ENCODE measurements at places on chromosomes 2 and 18. TPM values are rescaled to one million over a fixed set of nuclear protein-coding genes. Genes with fewer than 3 reads are reported as not detected.
A peak's percentile ranks its signal among the peaks of the same experiment; 100 is the strongest.

GPD2 gene
- 33.2 TPM for total RNA-seq

NEU4 gene
- 1.1 TPM for total RNA-seq

DPP10 gene
- not detected for total RNA-seq

HTR2B gene
- total RNA-seq: not detected

IMP4 gene
- 172 TPM for total RNA-seq

PROM2 gene
- 72.2 TPM for total RNA-seq

TMEM37 gene
- 2.1 TPM for total RNA-seq

GRCh38 chr2:105782123-105782522 is 37.4 kb downstream of the NCK2 start:
- peak; percentile 12 for DNase-seq

DNA sequence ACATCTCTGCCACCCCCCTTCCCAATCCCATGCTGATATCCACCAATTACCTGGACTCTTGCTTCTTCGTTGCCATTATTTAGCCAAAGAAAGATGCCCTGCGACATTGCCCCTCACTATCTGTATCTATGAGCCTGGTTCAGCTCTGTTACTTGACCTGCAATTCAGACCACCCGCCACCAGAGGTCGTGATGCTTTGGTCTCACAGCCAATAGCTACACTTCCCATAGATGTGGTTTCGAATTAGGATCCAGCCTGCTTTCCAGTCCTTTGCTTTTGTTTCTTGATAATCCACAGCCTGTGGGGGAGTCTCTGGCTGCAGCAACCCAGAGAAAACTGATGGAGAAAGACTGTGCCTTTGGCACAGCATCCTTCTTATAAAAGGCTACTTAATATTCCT is 239.4 kb downstream of the KLHL29 start:
- peak; percentile 44 for DNase-seq

DNA sequence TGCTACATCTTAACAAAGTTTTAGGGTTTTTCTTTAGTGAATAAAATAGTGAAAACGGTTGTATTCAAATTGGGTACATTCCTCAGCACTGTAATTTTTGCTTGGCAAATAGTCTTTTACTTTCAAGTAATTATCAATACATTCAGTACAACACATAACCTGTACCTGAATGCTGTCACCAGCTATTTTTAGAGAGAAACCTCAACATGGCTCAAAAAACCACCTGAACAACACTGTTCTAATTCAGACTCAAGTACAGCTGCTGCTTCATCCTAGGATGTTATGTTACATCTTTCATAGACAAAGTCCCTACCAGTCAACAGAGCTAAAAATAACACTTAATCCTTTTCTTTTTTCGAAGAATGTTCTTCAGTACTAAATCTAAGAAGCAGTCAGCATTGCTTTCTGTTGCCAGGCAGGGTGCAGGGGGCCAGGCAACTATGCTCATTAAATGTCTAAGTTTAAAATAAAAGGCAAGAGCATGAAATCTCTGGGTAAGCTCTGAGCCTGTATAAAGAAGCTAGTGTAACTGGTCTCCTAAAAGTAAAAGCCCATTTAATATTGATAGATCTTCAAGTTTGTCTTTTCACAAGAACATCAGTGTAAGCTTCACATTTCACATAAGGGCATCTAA is 20.5 kb downstream of the PDIA6 start:
- no peak for DNase-seq

DNA sequence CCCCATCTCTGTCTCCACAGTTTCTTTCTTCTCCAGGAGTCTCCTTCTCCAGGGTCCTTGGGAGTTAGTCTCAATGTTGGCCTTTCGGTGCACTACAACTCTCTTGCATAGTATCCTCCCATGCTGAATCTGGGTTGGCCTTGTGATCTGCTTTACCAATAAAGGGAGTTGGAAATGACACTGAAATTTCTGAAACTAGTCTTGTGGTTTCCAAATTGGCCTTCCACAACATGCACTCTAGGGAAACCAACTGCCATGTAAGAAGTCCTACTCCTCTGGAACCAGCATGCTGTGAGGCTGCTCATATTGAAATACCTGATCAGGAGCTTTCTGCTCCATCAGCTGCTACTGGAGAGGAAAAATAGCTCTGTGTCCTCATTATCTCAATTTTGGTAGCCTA is 9.9 kb upstream of the ABHD3 start:
- no peak for DNase-seq

GRCh38 chr18:23563377-23564043 is 22.8 kb downstream of the NPC1 start:
- DNase-seq: no peak

GRCh38 chr2:3115301-3116042 is 262.1 kb downstream of the EIPR1 start:
- no peak for DNase-seq

DNA sequence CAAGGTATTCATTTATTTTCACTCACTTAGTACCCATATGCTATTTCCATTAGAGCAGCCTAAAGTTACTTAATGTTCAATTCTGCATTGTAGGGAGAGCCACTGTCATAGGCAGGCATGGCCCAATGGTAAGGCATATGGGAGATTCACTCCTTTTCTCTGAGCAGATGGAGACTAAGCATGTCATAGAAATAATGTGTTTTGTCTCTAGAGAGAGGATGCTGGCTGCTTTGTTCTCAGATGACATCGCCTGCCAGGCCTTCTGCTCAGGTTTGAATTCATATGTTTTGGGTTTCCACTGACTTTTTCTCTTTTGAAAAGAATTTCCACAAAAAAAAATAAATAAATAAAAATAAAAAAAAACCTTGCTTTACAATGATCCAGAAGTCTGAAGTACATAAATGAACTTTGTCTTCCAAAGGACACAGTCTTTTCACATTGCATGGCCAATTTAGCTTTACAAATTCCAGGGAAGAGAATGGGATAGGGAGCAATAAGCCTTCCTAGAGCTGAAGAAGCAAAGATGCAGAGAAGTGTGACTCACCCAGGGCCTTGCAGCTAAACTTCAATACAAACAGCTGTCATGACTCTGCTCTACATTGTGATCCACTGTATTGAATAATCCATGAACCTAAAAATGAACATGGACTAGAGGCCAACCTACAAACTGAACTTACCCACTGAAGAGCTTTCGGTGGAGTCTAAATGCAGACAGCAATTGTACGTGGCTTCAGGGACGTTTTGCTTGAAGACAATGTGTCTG is 422.5 kb downstream of the CMPK2 start:
- no peak for DNase-seq

GRCh38 chr2:47534179-47534919 is 131.4 kb downstream of the MSH2 start:
- DNase-seq: no peak

GRCh38 chr2:101902169-101902568 is 89.6 kb upstream of the IL1R2 start:
- DNase-seq: no peak

GRCh38 chr2:64243081-64244036 is 99.1 kb upstream of the PELI1 start:
- DNase-seq: no peak

DNA sequence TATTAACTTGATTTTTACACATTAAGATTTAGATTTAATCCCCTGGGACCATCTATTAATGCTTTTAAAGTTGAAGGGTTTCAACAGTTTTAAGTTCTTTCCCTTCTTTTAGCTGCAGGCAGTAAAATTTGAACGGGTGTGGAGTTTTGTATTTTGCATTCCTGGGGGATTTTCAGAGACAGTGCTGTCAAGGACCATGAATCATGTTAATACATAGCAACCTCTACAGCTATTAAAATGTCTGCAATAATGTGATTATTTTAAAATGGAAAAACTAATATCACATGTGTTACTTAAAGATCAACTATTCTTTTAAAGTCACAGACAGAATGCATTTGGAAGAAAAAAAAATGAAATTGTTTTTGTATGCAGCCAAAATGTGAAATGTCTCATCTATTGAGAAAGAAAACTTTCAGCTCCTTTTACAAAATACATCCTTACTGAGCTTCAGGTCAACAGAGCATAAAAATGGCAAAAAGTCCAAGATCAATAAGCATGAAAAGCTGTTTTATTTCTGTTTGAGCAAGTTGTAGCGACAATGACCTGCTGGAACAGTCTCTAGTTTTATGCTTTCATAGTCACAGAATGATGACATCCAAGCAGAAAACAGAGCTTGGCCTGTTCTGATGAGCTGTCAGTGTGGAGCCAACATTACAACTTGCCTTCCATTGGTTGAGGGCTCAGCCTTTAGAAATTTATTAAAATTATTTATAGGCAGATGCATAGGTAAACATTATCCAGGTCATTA is 21.6 kb upstream of the ZNF521 start:
- no peak for DNase-seq

DNA sequence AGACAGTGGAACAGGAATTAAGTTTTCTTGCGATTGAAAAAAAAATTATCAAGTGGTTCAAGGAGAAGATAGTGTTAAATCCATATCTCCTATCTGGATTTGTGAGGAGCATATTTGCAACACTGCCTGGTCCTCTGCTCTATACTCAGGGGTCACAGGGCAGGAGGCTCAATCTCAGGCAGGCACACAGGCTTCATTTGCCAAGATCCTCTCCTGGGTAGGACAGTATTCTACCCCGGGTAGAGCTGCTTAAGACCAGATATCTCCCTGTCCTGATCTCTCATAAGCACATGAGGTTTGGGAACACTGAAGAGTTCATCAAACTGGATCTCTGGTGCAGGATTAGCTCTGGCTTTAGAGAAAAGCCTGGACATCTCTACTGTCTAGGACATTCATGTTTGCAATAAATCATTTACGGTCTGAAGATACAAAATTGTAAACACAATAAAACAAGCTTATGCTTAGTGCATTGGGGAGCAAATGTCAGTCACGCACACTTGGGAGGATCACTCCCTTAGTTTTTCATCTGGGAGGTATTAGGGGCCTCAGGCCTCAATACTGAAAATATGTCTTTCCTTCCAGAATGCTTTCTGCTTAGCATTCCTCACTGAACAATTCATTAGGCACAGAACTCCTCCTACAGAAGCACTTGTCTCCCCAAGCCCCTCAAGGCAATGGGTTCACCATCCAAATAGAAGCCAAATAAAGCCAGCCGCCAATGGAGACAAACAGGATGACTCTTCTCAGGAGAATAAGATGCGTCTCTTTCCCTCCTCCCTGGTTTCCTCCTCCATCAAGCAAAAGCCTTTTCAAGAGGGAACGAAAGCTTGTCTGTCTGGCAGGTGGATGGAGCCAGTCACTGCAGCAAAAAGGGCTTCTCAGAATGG is 34.1 kb upstream of the LCLAT1 start:
- DNase-seq: no peak

GRCh38 chr2:122029945-122030344 is 274.5 kb downstream of the TSN start:
- DNase-seq: no peak

- no peak for DNase-seq
Measured at GRCh38 chr18:9079818-9080528, 22.5 kb upstream of the NDUFV2 start.

- DNase-seq: peak; percentile 40
Measured at GRCh38 chr2:60550178-60550983, 3.1 kb downstream of the BCL11A start.

GRCh38 chr2:179536185-179536584 is 271.6 kb upstream of the SESTD1 start:
- DNase-seq: no peak
